ENCODE measurements at places on chromosomes 5 and 9. TPM values are rescaled to one million over a fixed set of nuclear protein-coding genes. Genes with fewer than 3 reads are reported as not detected.

The ABCA2 gene
- 20.7 TPM for total RNA-seq

- DNase-seq: no peak
- no peaks in the 10 kb centered on the region for H3K27me3 ChIP-seq
- H3K27ac ChIP-seq: no peak overlapping the region
- no peaks in the 10 kb centered on the region for H3K36me3 ChIP-seq
- no peak overlapping the region for H3K4me3 ChIP-seq
- H3K4me1 ChIP-seq: no peaks in the 10 kb centered on the region
Observed at GRCh38 chr5:168353216-168353957, 61.9 kb downstream of the WWC1 start.

DNA sequence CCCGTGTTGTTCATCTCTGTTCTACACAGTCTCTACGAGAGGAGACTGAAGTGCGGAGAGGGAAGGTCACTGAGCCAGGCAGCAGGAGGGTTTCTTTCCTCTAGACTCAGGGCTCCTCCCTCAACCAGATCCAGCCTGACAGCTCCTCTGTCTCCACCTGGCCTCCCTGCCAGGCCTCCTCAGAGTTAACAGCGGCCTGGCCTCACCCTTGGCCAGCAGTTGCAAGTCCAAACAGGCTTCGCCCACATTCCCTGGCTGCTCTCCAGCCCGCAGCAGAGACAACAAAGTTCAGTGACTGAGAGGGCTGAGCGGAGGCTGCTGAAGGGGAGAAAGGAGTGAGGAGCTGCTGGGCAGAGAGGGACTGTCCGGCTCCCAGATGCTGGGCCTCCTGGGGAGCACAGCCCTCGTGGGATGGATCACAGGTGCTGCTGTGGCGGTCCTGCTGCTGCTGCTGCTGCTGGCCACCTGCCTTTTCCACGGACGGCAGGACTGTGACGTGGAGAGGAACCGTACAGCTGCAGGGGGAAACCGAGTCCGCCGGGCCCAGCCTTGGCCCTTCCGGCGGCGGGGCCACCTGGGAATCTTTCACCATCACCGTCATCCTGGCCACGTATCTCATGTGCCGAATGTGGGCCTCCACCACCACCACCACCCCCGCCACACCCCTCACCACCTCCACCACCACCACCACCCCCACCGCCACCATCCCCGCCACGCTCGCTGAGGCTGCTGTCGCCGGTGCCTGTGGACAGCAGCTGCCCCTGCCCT, at the start of gene HRCT1:
Gene HRCT1, plus strand, starts transcription at position 291 of the 768 bp plus-strand sequence. Its CDS starts 86 bp downstream, at position 377.
- DNase-seq: no peak
- peaks cover 55% of the 10 kb centered on the region for H3K4me1 ChIP-seq
- no peaks in the 10 kb centered on the region for H3K27me3 ChIP-seq
- no peak within 1 kb of the TSS for H3K4me3 ChIP-seq
- H3K27ac ChIP-seq: no peak within 1 kb of the TSS

DNA sequence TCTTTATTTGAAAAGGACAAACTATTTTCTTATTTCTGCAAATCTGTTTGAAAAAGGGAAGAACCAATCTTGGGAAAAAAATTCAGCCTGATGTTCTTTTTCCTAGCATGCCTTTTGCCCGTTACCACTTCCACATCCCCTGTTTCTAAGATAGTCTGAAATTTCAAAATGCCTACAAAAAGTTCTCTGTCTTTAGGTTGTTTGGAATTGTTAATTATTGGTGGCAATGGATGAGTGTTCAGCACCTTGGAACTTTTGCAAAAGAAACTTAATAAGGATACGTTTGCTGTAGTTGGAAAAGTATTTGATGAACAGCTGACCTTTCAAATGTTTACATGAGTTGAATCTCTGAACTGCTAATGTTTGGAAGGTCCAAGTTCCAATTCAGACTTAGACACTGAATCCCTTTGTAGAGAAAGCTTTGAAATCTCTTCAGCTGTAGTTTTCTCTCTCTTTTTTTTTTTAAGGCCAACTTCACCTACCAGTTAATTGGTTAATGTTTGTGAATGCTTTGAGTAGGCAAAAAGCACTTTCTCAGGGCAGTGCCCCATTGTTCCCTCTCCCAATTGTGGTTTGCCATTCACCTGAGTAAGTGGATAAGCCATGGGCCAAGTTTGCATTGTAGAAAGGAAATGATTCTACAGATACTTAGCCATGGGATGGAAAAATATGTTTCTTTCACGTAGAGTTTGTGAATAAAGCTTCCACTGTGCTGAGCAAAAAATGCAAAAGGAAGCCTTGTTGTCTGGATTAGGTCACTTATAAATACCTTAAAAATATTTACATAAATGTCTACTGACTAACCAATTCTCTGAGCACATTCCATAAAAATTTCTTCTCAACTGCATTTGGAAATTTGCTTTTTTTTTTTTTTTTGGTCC, 156.4 kb upstream of the ELL2 start:
- H3K4me3 ChIP-seq: no peak overlapping the region
- H3K27me3 ChIP-seq: no peaks in the 10 kb centered on the region
- no peaks in the 10 kb centered on the region for H3K4me1 ChIP-seq
- H3K27ac ChIP-seq: no peak overlapping the region
- H3K36me3 ChIP-seq: no peaks in the 10 kb centered on the region
- no peak for DNase-seq

DNA sequence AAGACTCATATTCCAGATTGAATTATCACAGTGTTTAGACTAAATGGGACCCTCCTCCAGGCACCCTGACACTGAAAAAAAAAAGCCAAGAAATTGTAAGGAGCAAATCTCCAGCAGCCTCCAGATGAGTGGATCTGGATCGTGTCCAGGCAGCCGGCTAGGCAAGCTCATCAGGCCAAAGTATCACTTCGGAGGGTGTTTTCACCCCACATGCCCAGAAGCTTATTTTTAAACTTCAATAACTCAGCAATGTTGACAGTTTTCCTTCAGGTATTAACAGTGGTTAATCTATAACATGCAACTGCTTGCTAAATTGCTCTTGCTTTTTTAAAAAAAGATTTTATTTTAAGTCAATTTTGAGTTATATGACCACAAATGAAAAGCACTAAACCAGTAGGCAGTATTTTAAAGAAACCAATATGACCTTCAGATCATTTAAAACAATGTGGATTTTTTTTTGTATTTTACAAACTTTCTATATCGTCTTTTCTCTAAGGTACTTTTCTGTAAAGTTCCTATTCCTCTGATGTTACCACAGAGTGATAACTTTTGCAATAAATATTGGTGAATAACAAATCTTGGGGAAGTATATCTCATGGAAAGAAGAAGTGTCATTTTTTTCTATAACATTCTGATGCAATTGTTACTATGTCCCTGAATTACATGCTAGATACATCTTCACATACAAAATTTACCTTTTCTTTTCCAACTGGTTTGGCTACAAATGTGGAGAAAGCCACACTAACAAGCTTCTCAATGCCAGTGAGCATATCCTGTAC, 30.7 kb downstream of the ACOT12 start:
- H3K4me1 ChIP-seq: no peaks in the 10 kb centered on the region
- H3K36me3 ChIP-seq: no peaks in the 10 kb centered on the region
- no peak overlapping the region for H3K27ac ChIP-seq

- H3K4me3 ChIP-seq: no peak overlapping the region
- H3K4me1 ChIP-seq: no peaks in the 10 kb centered on the region
- H3K27ac ChIP-seq: no peak overlapping the region
- no peaks in the 10 kb centered on the region for H3K36me3 ChIP-seq
- no peaks in the 10 kb centered on the region for H3K27me3 ChIP-seq
Observed at GRCh38 chr5:173643964-173644363, 27.5 kb upstream of the BOD1 start.

GRCh38 chr9:12790001-12790400, 15.2 kb downstream of the LURAP1L start:
- no peaks in the 10 kb centered on the region for H3K36me3 ChIP-seq
- H3K4me1 ChIP-seq: no peaks in the 10 kb centered on the region
- H3K27ac ChIP-seq: no peak overlapping the region
- H3K27me3 ChIP-seq: no peaks in the 10 kb centered on the region

DNA sequence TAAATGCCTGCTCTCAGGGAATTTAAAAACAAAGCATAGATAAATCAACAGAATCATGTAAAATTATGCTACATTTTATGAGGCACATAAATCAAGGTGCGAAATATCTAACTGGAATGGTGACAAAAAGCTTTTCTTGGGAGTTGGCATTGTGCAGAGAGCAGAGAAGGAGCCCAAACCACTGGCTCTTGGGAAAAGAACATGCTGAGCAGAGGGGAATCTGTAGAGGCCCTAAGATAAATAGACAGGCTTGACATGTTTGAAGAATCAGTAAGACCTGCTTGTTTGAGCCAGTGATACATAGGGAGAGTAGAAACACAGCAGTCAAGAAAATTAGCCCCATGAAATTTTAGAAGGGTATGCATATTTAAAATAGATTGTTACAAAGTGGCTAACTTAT, 85.8 kb downstream of the GABRB2 start:
- no peak overlapping the region for H3K4me3 ChIP-seq
- no peaks in the 10 kb centered on the region for H3K4me1 ChIP-seq
- H3K27me3 ChIP-seq: no peaks in the 10 kb centered on the region

DNA sequence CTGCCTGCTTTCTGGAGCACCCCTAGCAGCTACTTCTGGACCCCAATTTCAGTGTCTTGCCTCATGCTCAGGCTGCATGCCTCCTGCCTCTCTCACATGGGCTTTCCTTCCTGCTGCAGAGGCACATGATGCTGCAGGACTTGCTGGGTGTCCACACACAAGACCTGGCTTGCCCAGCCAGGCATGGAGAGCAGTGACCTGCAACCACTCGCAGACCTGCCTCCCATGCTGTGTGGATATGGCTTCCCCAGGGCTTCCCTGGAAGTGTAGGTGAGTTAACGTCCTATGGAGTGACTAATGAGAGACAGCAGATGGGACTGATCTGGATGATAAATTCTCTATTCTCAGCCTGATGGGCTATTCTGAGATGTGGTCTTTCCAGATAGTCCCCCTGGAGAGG, 53.2 kb upstream of the SMIM32 start:
- no peaks in the 10 kb centered on the region for H3K36me3 ChIP-seq
- no peak for DNase-seq
- no peak overlapping the region for H3K27ac ChIP-seq
- no peaks in the 10 kb centered on the region for H3K27me3 ChIP-seq
- H3K4me1 ChIP-seq: no peaks in the 10 kb centered on the region

GRCh38 chr9:122791872-122792669, 3.3 kb downstream of the OR5C1 start:
- H3K27me3 ChIP-seq: no peaks in the 10 kb centered on the region
- H3K4me1 ChIP-seq: no peaks in the 10 kb centered on the region
- H3K4me3 ChIP-seq: no peak overlapping the region

The FOXI1 gene
- not detected for total RNA-seq

DNA sequence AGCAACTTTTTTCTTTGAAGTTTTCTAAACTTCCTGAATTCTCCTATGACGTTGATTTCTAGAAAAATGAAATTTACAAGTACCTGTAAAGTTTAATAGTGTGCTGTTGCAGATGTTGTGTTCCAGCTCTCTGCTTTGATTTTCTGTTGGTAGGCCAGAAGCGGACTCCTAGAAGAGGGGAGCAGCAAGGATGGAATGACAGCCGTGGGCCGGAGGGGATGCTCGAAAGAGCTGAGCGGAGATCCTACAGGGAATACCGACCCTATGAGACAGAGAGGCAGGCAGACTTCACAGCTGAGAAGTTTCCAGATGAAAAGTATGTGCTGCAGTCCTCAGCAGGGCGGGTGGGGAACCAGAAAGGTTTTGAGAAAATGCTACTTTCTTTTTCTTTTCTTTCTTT, 8.3 kb downstream of the HABP4 start:
- H3K36me3 ChIP-seq: peaks cover 9% of the 10 kb centered on the region
- H3K27ac ChIP-seq: no peak overlapping the region
- H3K4me1 ChIP-seq: no peaks in the 10 kb centered on the region
- no peak for DNase-seq

The IFNA13 gene
- not detected for total RNA-seq

The ADGRD2 gene
- total RNA-seq: not detected

The PCDHB11 gene
- total RNA-seq: not detected

DNA sequence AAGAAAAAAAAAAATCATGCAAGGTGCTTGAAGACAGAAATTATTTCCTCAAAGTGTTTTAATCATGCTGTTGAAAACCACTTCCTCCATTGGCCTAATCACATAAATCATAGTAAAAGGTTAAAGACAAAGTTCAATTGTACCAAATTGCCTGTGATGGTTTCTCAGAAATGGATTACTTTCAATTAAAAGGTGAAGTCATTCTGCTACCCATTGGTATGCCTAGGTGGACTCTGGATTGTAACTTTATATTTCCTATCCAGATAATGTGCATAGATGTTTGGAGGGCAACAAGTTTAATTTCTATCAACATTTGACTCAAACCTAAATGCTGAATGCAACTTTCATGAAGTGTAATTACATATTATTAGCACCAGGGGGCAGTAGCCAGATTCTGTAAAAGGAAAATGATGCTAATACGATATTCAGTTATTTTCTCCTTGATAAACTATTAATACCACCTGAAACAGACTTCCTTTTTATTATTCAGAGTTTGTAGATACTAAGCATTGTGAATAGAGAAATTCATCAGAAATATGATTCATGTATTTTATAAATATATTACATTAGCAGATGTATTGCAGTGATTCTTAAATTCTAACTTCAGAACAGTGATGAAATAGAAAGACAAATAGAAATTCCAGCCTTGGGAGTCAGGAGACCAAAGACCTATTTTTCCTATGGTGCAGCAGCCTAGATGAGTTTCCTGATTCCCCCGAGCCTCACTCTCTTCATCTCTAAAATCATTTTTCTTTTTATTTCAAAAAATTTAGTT, 148.2 kb downstream of the CAAP1 start:
- H3K27me3 ChIP-seq: no peaks in the 10 kb centered on the region
- H3K4me1 ChIP-seq: no peaks in the 10 kb centered on the region
- no peak overlapping the region for H3K27ac ChIP-seq
- no peak for DNase-seq
- H3K36me3 ChIP-seq: no peaks in the 10 kb centered on the region

The DNAJC21 gene
- 70.6 TPM for total RNA-seq

GRCh38 chr5:19865336-19866089, 122.5 kb downstream of the CDH18 start:
- DNase-seq: no peak
- H3K27ac ChIP-seq: no peak overlapping the region
- H3K27me3 ChIP-seq: no peaks in the 10 kb centered on the region
- H3K36me3 ChIP-seq: no peaks in the 10 kb centered on the region
- no peaks in the 10 kb centered on the region for H3K4me1 ChIP-seq
- no peak overlapping the region for H3K4me3 ChIP-seq

GRCh38 chr9:7228726-7229125, 471.0 kb downstream of the KDM4C start:
- no peak overlapping the region for H3K4me3 ChIP-seq
- H3K27me3 ChIP-seq: no peaks in the 10 kb centered on the region
- no peak for DNase-seq
- H3K27ac ChIP-seq: no peak overlapping the region
- no peaks in the 10 kb centered on the region for H3K4me1 ChIP-seq

- no peak overlapping the region for H3K27ac ChIP-seq
- H3K27me3 ChIP-seq: no peaks in the 10 kb centered on the region
- no peaks in the 10 kb centered on the region for H3K4me1 ChIP-seq
- no peak overlapping the region for H3K4me3 ChIP-seq
- no peak for DNase-seq
Observed at GRCh38 chr9:107705521-107705920, 216.0 kb upstream of the KLF4 start.

- no peaks in the 10 kb centered on the region for H3K27me3 ChIP-seq
- no peaks in the 10 kb centered on the region for H3K4me1 ChIP-seq
- no peak overlapping the region for H3K27ac ChIP-seq
- no peaks in the 10 kb centered on the region for H3K36me3 ChIP-seq
Observed at GRCh38 chr5:118956727-118957126, 31.6 kb downstream of the DTWD2 start.
